Myocyte (in vitro differentiated cells): ENCODE measurements at places on chromosomes 5 and 9. TPM values are rescaled to one million over a fixed set of nuclear protein-coding genes. Genes with fewer than 3 reads are reported as not detected.

Gene DNAH5
- total RNA-seq, result 0.57 and 1.5 TPM in 2 replicates

Gene NFIB
- total RNA-seq, result 8.9 and 9.1 TPM in 2 replicates

GRCh38 chr5:128631771-128632170 is 93.7 kb upstream of the FBN2 start:
- no peak for DNase-seq

GRCh38 chr9:89588271-89588879 is 16.4 kb upstream of the GADD45G start:
- DNase-seq, result no peak

DNA sequence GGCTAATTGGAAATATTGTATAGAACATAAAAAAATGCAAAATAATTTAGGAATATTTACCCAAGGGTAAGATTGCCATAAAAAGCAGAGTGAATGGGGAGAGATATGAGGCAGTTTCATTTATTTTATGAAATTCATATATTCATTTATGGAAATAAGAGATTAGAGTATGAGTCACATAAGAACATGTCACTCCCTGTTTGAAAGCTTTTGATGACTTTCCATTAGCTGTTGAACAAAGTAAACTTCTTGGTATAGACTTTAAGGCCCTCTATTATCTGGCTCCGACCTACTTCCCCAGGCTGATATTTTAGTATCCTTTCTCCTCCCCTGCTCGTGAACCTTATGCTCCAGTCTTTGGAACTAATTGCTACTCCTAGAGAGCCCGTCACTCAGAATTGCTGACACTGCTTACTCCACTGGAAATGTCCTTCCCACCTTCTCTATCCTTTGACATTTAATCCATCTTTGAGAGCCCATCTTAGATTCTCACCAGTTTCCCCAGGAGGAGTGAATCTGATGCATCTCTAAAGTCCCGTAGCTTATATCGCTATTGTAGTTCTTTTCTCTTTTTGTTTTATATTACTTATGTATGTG is 8.9 kb upstream of the ACTBL2 start:
- DNase-seq, result no peak

DNA sequence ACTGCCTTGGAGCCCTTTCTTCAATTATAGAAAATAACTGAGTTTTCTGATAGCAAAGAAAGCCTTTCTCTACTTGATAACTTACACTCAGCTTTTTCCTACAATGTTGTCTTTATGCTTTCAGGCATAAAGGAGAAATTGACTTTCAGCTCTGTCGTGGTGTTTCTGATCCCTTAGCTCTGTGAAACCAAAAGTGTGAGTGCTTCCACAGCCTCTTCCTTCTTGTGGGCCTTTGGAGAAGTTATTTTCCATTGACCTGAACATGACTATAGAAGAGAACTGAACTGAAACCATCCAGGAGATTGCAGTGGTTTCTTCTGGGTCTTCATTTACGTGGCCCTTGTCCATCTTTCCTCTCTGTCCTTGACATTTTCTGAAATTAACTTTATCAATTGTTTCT is 59.5 kb upstream of the EQTN start:
- no peak for DNase-seq

GRCh38 chr9:34984049-34984448 is 5.5 kb upstream of the DNAJB5 start:
- DNase-seq, result peak; percentile 70

GRCh38 chr5:9652295-9652694 is 22.1 kb upstream of the TAS2R1 start:
- DNase-seq, result no peak

DNA sequence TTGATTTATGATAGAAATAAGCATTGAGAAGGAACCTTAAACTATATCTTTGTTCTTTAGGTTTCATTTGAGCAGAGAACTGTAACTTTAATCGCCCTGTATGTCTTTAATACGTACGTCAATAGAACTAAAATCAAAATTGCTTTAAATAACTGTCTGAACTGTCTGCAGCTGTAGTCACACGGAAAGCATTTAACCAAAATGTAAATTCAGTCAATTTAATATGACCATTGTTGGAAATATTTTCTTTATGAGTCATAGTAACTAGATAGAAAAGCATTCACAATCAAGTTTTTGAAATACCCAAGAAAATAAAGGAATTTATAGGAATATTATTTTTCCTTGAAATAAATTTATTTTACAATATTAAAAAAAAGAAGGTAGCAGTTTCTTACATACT is 157.1 kb upstream of the CDH6 start:
- no peak for DNase-seq

DNA sequence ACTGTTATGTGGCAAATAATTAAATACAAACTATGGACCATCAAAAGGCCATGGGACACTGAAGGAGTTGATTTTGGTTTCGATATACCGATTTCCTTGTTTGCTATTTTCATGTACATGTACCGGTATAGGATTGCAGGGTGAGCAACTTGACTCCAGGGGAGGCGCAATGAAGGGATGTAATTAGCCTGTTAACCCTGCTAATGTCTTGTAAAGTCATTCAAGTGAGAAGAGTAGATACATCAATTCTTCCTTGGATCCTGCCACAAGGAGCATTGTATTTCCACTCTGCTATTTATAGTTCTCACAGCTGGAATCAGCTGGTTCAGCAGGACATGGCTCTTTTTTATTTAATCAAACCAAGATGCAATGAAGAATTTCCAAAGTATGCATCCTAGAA is 102.0 kb downstream of the STK32A start:
- no peak for DNase-seq

DNA sequence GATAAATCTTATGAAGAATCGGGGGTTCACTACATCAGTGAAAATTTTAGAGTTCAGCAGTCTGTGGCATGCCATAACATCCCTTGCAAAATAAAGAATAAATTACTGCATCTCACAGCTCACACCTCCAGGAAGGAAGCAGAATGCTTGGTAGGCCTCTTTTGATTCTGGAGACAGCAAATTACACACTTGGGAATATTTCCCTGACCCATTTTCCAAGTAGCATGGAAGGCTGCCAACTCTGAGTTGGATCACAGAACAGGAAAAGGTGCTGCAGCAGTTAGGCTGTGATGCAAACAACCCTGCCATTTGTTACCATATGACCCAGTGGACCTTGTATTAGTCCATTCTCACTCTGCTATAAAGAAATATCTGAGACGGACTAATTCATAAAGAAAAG is 293.5 kb downstream of the ASTN2 start:
- DNase-seq, result no peak

DNA sequence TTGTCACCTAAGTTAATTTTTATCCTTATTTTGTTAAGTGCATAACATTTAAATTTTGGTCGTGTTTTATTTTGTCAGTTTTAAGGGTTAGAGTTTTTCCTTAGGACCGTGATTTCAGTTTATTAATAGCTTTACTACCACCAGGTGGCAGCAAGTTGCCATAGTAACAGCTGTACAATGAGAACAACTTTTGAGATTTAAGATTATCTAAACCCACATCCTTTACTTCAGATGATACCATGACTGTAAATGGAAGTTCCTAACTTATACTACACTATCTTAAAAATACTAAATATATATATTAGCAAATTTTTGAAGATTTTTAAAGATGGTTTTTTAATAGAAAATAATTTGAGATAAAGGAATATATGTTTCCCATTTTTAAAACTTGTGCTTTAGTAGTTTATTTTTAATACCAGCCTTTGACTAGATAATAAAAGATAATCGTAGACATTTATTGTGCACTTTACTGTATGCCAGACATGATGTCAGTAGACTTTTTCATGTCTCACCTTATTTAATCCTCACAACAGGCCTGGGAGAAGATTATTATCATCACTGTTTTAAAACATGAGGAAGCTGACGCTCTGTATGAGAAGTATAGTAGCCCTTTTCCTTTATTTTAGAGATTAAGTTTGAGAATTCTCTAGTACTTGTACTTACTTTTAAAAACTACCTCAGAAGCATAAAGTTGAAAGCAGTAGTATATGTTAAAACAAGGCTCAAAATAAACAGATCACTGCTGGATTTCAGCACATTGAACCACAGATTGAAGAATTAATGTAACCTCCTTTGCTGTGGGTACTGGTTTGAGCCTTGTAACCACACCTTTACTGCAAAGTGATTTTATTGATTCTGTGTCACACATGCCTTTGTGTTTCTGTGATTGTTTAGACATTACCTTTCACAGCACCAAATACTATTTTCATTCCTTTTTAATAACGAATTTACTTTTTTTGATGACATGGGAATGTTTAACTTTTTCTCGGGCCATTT is 27.5 kb downstream of the SREK1 start:
- peak; percentile 50 for DNase-seq

GRCh38 chr9:83013867-83014605 is 48.9 kb downstream of the RASEF start:
- DNase-seq, result no peak

GRCh38 chr5:159322180-159322579 is 8.1 kb downstream of the IL12B start:
- no peak for DNase-seq

DNA sequence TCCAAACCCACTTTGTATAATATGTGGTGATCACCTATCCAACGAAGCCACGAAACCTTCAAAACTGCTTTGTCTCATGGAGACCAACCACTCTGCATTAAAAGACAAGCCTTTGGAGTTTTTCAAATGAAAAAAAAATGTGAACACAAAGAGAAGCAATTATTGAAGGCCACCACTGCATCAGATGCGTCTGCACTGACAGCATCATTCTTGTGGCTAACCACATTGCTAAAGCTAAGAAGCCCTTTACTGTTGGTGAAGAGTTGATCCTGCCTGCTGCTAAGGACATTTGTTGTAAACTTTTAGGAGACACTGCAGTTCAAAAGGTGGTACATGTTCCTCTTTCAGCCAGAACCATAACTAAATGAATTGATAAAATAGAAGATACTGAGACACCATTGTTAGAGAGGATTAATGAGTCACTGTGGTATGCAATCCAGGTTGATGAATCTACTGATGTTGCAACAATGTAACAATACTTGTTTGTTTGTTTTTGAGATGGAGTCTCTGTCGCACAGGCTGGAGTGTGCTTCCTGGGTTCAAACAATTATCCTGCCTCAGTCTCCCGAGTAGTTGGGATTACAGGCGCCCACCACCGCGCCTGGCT is 45.4 kb downstream of the TAF11L14 start:
- DNase-seq, result no peak

DNA sequence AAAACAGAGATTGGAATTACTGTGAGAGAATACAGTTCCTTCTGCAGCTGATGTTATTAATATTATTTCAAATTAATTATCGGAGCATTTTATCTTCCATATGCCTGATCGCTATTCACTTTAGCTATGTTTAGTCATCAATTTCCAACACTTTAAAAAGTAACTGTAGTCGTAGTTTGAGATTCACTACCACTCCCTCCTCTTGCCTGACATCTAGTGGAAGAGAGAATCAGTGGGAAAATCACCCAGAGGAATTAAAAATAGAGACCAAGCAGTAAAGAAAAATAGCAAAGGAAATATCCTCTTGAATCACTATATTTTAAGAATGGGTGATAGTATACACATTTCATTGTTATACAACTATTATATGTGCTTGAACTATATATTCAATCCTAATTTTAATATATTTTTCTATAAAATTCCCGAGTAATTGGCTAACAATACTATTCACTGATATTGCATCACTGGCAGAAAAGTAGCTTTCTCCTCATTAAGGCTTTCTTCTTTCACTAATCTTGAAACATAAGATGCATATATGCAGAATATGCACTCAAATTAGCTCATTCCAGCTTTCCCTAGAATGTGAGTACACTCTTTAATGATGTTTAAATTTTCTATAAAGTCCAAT is 708.7 kb downstream of the CDH9 start:
- DNase-seq, result peak; percentile 0
